NCI-H69 (cell line): ENCODE measurements at places on chromosomes 6 and 20.

GRCh38 chr6:92892626-92893170, 526.7 kb downstream of the EPHA7 start:
- DNase-seq = peak; percentile 80

DNA sequence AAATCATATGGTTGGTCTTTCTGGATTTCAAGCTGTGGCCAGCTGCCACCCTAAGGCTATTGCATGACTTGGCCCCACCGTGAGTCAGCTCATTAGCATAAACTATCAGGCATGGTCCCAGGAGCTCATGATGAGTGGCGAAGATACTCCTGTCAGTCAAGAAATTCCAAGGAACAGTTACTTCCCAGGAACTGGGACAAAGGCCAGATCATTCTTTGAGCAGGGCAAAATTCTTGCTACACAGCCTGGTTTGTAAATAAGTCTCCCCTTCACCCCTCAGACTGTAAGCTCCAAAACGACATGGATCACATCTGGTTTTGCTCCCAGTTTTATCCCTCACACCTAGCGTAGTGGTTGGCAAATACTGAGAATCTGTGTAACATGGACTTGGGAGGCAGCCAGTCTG, 33.0 kb upstream of the KIAA1586 start:
- DNase-seq = peak; percentile 32

DNA sequence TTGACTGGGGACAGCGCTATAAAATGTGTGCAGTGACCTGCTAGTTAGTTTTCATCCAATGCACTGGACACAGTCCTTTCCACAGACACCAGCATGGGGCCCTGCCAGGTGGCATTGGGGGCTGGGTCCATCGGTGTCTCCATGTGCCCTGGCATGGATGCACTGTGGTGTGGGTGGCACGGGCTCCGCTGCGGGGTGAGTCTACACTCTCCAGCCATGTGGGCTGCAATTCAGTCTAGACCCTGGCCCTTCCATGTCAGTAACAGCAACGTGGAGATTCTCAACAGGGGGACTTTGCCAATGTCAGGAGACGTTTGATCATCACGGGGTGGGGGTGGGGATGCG, 100.0 kb downstream of the RAMACL start:
- DNase-seq = no peak

GRCh38 chr20:7029019-7029418, 261.5 kb downstream of the BMP2 start:
- no peak for DNase-seq

DNA sequence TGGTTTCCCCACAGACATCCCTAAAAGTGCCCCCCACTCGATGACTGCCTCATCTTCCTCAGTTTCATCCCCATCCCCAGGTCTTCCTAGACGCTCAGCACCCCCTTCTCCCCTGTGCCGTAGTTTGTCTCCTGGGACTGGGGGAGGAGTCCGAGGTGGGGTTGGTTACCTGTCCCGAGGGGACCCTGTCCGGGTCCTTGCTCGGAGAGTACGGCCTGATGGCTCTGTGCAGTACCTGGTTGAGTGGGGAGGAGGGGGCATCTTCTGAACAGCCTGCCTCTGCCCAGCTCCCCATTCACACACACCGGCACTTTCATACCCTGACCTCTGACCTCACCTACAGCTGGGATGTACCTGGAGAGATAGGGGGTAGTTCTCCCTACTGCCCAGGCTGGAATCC, 2.1 kb downstream of the CUTA start:
- no peak for DNase-seq

GRCh38 chr6:40000964-40001515, 66.8 kb upstream of the MOCS1 start:
- no peak for DNase-seq

DNA sequence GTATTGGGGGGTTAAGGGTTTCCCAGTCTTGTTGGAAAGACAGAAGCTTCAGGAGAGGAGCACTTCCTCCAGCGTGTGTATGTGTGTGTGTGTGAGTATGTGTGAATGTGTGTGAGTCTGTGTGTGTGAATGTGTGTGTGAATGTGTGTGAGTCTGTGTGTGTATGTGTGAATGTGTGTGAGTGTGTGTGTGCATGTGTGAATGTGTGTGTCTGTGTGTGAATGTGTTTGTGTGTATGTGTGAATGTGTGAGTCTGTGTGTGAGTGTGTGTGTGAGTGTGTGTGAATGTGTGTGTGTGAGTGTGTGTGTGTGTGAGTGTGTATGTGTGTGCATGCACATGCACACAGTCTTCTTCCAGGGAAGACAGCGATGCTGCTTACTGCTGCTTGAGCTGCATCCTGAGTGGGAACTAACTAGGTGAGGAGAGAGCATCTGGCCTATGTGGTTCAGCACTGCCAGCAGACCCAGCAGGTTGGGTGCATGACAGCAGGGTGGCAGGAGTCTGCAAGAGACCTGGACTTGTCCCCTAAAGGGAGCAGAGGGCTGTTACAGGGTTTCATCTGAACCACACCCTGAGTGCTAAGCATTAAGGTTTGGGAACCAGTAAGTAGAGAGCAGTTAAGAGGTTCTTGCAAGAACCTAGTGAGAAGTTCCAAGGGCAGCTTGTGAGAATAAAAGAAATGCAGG, 22.7 kb upstream of the CCND3 start:
- no peak for DNase-seq

DNA sequence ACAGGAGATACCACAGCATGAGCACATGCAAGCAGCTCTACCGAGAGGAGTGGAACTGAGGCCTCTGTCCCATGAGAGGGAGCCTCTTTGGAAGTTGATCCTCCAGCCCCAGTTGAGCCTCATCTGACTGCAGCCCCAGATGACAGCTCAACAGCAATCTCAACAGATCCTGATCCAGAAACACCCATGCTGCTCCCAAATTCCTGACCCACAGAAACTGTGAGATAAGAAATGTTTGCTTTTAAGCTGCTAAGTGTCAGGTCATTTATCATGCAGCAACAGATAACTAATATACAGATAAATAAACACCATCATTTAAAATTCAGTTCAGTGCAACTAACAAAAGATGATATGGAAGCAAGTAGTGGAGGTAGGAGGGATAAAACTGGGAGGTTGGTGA, 4.8 kb upstream of the ARFGEF2 start:
- DNase-seq = no peak

DNA sequence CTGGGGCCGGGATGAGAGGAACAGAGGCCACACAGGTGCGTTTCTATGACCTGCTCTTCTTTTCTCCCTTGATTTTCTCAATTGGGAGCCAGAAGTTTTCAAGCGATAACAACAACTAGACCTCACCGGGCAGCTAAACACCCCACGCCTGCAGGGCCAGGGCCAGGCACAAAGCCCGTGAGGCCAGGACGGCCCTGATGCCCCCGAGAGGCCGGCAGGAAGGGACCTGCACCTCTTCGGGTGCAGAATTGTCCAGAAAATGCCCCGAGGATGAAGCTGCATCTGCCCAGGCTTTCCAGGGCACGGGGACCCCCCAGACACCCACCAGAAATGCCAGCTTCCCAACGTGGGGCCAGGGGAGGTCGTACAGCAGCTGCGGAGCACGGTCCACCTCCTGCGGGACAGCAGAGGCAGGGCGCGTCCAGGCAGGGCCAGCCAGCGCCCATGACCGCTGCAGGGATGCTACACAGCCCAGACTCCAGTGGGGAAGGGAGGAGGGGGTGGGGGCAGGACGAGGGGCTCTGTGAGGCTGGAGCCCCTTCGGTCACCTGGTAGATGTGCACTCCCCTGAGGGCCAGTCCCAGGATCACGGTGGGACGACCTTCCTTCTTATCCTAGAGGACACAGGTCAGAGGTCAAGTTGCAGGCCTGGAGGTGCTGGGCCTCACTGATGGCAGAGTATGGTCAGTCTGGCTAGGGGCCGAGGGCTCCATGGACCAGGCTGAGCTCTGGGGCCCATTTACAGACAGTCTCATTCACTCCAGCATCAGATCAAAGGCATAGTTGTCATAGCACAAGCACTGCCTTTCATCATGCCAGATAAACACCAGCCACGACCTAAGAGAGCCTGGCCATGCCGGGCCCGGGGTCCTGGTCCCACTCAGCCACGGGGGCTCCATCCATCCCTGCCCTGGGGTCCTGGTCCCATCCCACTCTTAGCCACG, 16.4 kb downstream of the FRMD1 start:
- no peak for DNase-seq

DNA sequence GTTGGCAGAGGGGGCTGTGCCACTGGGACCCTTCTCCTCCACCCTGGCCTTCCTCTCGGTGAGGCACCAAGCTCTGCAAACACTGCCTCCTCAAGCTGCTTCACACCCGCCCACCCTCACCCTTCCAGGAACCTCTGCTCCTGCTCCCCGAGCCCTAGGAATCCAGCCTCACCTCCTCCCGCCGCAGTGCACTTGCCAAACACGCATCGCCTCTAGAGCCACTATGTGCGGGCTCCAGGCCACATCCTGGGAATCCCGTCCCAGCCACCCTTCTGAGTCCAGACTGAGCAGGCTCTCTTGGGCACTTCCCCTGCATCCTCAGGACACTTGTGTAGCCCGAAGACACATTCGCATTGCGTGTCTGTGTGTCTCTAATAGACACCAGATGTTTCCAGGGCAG, 18.5 kb downstream of the PSMG4 start:
- no peak for DNase-seq

DNA sequence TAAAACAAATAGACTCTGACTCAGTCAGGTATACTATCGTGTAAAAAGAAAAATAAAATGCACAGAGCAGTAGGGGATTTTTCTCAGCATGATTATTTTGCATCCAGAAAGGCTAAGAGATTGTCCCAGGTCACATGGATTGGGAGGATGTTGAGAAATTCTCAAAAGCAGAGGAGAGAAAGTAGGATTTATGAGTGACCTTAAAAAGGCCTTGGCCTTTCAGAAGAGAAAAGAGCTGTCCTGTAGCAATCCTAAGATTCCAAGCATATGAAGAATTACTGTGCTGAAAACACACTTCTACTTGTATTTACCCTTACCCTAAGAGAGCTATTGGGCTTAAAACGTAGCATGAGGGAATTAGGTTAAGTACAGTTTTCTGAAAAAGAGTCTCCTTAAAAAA, 149.7 kb upstream of the ENPP5 start:
- DNase-seq = no peak

DNA sequence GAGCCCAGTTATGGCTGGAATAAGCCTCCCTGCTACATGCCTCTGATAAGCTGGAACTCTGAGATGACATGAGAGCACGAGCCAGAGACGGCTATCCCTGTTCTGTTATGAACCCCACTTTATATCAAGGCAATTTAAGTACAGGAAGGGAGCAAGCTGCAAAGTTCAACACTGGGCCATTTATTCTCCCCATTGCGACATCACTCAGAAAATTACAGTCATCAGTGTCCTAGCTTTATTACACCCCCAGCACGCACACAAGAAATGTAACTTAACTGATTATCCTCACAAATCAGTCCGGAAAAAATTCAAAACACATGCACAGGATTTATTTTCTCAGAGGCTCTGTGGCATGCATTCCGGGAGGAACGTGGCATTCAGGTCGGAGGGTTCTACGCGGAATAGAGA, 125.3 kb upstream of the SLC2A12 start:
- peak; percentile 54 for DNase-seq

GRCh38 chr6:8361259-8361658, 74.1 kb downstream of the SLC35B3 start:
- DNase-seq = no peak

DNA sequence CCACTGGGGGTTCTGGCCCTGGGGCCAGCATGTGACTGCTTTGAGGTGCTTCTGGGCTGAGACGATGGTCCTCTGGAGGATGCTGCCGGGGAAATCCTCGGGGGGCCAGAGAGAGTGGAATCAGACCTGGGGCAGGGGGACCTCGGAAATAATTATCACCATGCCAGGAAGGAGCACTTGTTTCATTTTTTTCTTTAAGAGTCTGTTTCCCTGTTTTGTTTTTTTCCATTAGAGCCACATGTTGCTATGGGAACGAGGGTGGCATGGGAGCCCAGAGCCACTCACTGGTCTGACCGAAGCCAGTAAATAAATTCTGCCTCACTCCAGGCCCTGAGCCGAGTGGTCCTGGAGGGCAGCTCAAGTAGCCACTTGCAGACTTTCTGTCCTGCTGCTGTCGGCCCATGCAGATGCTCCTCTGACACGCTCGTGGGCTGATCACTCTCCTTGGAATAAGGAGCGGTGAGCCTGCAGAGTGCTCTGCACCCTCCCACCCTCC, 365.1 kb downstream of the ZFAND3 start:
- DNase-seq = no peak

DNA sequence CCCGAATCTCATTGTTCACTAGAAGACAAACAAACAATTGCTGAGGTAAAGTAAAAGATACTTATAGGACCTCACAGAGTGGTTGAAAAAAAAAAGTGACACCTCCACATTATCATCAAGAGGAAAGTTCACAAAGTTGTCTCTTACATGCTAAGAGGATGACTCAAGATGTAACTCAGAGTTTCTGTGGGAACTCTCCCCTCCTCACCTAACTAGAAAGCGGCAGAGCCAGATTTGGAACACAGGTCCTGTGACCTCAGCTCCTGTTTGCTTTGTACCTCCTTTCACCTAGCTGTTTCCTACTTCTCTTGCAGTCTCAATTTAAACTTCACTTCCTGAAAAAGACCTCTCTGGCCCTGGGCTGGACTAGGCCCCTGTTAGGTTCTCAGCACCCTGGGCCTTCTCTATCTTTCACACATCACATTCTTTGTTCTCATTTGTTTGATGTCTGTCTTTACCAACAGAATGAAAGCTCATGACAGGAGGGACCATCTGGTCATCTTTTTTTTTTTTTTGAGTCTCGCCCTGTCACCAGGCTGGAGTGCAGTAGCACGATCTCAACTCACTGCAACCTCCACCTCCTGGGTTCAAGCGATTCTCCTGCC, 60.8 kb downstream of the CD24 start:
- DNase-seq = peak; percentile 64

GRCh38 chr6:5401845-5402738, 140.8 kb downstream of the FARS2 start:
- DNase-seq = peak; percentile 51

DNA sequence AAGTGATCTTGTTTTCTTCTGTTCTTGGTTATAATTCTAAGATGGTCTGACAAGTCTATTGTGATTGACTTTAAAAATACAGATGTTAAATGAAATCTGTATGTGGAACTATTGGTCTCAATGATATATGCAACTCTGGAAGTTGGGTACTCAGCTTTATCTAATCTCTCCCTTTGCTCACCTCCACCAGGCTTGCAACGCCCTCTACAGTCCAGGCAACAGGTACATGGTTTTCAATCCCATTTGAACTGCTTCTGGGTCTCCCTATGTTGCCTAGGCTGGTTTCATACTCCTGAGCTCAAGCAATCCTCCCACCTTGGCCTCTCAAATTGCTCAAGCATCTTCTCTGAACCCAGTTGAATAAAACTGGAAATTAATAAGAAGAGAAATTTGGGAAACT, 25.6 kb upstream of the HLA-DQB1 start:
- DNase-seq = no peak

DNA sequence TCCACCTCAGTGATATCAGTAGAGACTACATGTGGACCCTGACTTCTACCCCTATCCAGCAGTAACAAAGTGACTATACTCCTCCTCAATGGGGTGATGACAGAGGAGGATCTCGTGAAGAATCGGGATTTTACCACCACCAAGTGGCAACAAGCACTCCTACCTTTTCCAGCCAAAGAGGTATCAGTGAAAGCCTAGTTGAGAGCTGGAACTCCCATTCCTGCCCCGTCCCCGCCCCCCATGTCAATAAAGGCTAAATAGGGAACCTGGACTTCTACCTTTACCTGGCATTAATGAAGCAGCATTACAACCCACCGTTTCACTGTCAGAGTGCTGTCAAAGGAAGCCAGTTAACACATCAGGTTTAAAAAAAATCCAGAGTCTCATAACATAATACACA, 45.3 kb downstream of the RNF24 start:
- no peak for DNase-seq

- no peak for DNase-seq
These were observed 241.6 kb upstream of the BTBD3 start for GRCh38 chr20:11675920-11676629.
